NCI-H1436 (cell line): ENCODE measurements at places on chromosomes 5 and 9.

GRCh38 chr9:88236511-88237478, 98.5 kb upstream of the SPATA31C2 start:
- DNase-seq = no peak

DNA sequence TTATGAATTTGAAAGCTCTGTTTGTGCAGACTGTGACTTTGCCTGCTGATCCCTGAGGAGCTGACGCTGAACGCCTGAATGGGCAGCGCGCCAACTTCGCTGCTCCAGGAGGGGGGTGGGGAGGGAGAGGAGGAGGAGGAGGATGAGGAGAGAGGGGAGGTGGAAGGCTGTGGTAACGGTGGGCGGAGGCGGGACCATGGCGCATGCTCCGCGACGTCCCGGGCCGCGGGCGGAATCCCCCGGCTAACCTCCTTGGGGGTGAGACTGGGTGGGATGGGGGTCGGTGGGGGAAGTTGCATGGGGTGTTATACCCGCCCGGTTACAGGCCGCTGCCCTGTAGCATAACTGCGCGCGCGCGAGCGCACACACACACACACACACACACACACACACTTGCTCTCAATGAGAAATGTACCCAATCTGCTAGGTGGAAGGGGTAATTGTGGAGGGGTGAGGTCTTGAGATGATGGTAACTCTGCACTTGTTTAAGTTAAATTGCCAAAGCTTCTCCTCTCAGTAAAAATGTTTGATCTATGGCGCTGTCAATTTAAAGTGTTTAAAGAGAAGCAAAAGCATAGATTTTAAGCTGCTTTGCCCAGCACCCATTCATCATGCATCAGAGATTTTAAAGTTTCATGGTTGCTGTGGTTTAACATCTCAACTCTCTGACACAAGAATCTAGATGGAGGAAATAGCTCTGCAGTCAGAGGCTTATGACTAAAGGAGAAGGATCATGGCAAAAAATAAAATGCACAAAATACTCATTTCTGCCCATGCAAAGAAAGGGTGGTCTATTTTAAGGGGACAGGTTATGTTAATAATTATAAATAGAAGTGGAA, 76.6 kb upstream of the TBCA start:
- DNase-seq = no peak

DNA sequence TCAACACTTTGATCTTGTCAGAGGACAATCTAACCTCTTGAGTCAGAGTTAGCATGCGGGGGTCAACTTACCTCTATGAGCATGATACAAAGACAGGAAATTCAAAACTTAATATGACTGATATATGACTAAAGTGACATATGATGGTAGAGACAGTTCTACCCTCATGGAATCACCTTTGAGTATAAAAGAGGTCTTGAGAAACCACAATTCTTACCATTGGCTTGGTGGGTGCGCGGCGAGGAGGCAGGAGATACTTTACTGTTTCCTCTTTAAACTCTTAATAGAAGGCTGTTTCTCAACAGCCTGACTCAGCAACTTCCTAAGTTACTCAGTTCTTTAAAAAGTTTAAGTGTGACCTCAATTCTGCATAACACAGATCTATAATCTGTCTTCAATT, 372.8 kb downstream of the KIAA0825 start:
- DNase-seq = no peak

DNA sequence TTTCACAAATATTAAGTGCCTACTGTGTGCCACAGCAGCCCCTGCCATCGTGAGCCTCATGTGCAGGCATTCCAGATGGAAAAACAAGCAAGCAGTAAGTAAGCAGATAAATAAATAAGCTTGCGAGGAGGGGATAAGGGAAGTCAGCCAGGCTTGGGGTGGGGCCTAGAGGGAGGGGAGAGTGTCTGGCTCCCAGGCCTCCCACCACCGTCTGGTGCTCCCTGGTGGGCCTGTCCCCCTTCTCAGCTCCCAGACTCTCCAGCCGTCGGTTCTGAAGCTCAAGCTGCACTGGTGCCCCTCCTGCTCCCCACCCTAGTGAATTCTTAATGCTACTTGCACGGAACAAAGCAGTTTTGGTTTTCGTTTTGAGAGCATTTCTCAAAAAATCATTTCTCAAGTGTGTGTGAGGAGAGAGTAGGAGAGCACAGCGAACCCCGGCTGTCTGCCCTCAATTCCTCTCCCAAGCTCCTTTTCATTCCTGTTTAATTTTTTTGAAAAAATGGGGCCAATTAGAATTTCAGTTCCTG, 6.6 kb upstream of the IER5L start:
- no peak for DNase-seq

GRCh38 chr9:106796771-106797170, 66.2 kb upstream of the ZNF462 start:
- no peak for DNase-seq

DNA sequence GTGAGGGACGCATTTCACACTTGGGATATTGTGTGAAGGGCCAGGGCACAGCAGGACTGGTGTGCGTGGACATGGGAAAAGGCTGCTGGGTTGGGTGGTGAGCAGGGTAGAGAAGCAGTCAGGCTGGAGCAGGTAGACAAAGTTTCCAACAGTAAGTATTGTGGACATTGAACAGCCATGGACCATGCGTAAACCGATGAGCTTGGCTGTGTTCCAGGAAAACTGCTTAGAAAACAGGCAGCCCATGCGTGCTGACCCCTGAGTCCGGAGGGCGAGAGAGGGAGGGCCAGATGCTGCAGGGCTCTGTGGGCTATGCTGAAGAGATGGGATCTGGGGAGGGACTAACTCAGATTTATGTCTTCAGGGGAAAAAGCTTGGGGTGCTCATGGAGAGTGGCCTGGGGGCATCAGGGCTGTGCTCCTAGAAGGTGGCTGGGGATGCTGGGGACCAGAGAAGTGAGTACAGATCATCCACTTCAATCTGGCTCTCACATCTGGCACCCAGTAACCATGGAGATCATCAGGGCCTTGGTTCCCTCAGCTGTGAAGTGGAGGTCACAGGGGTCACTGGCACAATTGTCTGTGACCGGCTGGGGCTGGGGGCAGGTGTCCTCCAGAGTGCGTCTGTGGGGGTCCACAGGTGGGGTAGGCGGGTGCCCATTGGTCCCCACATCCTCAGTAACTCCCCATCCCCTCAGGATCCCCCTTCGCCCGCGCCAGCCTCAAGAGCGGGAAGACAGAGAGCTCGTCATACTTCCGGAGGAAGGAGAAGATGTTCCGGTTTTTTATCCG, 93.3 kb downstream of the CACNA1B start:
- DNase-seq = no peak

- DNase-seq = no peak
Observed at GRCh38 chr9:19769213-19769612, 19.6 kb downstream of the SLC24A2 start.

DNA sequence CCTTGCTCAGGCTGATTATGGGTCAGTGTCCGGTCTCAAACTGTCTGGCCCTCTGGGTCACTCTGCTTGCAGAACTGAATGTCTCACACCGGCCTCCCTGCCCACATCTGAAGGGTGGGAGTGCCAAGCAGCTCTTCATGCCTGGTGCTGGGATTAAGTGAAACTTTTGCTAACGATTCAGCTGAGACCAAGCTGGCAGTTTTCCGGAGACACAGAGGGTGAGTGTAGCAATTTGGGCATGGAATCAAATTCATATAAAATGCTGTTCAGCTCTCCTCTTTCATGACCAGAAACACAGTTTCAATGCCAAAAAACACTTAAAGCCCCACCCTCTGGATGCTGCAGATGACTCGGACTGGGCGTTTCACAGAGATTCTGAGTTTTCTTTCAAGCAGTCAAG, 207.5 kb downstream of the NXNL2 start:
- no peak for DNase-seq

GRCh38 chr5:12901696-12902095, 997.5 kb upstream of the CTNND2 start:
- DNase-seq = no peak

DNA sequence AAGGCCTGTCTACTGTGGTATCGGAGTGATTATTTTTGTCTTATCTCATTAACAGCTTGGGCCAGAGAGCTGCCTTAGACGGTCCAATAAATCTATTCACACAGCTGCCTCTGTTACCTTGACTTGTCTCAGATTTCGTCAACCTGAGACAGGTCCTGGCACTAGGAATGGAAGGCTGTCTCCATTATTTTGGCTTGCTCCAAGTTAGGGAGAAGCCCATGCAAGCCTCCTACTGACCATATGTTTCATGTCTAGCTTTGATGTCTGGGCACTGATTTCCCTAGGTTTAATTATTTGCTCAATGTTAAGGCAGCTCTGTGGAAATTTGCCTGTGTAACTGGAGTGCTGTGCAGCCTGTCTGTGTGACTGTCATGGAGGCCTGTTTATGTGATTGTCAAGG, 12.4 kb upstream of the RALGPS1 start:
- no peak for DNase-seq

DNA sequence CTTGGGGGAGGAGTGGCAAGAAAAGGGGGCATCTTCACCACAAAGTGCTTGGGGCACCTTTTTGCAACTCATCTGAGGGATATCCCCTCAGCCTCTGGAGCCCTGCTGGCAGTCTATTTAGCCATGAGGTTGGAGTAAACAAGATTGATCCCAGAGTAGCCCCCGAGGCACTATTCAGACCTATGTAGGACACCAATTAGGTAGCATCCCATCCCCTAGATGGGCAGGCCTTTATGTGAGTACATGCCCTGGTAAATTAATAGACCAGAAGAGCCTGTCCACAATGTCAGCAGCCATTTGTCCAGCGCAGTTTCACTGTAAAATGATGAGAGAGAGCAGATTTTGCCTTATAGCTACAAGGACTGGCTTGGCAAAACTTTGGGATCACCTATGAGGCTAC, 221.4 kb downstream of the DRD1 start:
- no peak for DNase-seq

DNA sequence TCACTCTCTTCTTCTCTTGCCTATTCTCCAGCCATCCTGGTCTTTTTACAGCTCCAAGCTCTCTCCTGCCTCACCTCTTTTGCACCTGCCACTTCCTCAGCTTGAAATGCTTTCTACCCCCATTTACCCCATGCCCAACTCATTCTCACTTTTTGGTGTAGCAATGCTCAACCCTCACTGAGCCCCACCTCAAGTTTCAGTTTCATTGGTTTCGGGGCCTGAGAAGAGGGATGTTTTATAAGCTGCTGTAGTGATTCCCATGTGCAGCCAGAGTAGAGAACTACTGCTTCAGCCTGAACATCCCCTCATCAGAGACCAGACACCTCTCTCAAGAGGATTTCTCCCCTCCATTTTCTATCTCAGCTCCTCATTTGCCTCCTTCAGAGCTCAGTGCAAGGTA, 45.2 kb upstream of the FYB1 start:
- no peak for DNase-seq

- DNase-seq = no peak
Observed at GRCh38 chr9:135380311-135380960, 99.1 kb upstream of the PPP1R26 start.

DNA sequence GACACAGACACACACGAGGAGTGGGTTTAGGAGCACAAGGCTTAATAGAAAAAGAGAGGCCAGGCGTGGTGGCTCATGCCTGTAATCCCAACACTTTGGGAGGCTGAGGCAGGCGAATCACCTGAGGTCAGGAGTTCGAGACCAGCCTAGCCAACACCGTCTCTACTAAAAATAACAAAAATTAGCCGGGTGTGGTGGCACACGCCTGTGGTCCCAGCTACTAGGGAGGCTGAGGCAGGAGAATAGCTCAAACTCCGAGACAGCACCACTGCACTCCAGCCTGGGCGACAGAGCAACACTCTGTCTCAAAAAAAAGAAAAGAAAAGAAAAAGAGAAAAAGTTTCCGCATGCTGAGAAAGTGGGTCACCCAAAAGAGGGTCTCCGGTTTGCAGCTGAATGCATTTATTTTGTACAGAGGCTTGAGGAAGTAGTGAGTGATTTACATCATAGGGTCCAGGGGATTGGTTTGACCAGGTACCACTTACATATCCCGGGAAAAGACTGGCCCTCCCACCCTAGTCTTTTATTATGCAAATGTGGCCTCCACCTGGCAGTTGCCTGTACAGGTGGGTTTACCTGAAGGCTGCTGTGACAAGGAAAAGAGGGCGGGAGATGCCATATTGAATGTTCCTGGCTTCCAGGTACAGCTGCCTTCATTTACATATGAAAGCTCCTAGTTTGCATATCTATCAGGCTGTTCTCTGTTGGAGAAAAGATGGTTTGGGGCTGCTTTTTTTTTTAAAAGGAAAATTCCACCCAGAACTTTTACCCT, 366.2 kb upstream of the GRAMD2B start:
- DNase-seq = no peak

GRCh38 chr5:171521679-171522078, 102.2 kb downstream of the FGF18 start:
- DNase-seq = no peak

GRCh38 chr5:91938441-91938840, 555.3 kb upstream of the ARRDC3 start:
- no peak for DNase-seq

GRCh38 chr5:73751254-73751914, 125.4 kb downstream of the ARHGEF28 start:
- no peak for DNase-seq

DNA sequence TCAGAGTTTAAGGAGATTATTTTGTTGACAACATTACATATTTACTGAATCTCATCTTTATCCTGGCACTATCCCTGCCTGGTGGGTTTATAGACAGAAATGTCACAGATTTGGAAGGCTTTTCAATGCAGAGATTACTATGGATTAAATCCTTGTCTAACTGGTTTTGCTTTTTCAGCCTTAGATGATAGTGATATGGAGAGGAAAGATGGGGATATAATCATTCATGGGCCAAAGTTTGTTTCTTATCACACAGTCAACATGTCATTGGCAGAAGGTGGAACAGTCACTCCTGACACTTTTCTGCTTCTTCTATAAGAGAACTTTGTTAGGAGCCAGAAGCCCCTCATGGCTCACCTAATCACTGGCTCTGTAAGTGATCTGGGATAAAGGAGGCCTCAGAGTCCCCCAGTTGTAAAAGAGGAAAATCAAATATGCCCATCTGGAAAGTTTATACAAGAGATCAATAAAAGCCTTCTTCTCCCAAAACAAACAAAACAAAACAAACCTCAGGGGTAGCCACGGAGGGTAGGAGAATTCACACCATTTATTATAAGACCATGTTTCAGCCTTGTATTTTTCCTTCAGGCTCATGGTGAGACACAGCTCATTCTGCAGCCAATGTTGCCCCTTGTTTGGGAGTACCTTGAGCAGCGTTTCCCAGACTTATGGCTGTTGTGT, 101.2 kb downstream of the PCSK1 start:
- no peak for DNase-seq

GRCh38 chr5:169749295-169749694, 112.2 kb downstream of the DOCK2 start:
- no peak for DNase-seq

GRCh38 chr9:107539427-107540163, 50.0 kb upstream of the KLF4 start:
- DNase-seq = no peak

DNA sequence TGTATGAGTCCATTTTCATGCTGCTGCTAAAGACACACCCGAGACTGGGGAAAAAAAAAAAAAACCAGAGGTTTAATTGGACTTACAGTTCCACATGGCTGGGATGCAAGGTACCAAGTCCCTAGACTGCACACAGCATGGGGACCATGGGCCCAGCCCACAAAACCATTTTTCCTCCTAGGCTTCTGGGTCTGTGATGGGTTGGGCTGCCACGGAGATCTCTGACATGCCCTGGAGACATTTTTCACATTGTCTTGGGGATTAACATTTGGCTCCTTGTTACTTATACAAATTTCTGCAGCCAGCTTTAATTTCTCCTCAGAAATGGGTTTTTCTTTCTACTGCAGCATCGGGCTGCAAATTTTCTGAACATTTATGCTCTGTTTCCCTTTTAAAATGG, 340.3 kb upstream of the NUDT12 start:
- DNase-seq = no peak

GRCh38 chr5:136066661-136067271, 38.0 kb downstream of the TGFBI start:
- DNase-seq = no peak

GRCh38 chr5:106720367-106720766, 950.4 kb downstream of the EFNA5 start:
- DNase-seq = no peak

- no peak for DNase-seq
Observed at GRCh38 chr5:169433221-169433651, 132.3 kb upstream of the SLIT3 start.
